ENCODE measurements at places on chromosomes 12 and 14. TPM values are rescaled to one million over a fixed set of nuclear protein-coding genes. Genes with fewer than 3 reads are reported as not detected.

DNA sequence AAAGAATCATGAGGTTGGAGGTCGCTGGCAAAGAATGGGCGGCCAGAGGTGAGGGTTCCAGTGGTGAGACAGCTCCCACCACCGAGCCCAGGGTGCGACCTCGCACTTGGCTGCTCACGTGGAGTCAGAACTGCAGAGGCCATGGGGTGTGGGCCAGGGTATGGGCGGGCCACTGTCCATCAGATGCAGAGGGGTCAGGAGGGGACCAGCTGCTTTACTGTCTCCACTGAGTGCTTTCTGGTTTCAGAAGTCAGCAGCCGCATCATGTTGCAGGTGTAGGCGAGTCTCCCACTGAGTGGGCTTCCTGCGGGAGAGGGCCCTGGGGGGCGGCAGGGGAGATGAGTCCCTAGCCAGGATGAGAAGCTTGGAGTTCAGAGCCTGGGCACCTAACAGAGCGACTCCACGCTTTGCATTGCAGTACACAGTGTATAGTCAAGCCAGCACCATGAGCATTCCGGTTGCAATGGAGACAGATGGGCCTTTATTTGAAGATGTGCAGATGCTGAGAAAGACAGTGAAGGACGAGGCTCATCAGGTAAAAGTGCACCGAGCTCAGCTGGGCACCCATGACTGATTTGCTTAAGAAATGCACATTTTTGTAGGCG, 46.9 kb upstream of the DYNC1H1 start:
- no peaks in the 10 kb centered on the region for H3K27me3 ChIP-seq
- no peak for DNase-seq
- H3K4me3 ChIP-seq: no peak overlapping the region
- H3K27ac ChIP-seq: no peak overlapping the region

- H3K27me3 ChIP-seq: peaks cover 3% of the 10 kb centered on the region
- H3K27ac ChIP-seq: no peak overlapping the region
- DNase-seq: no peak
These were observed 53.0 kb downstream of the NPAS3 start for GRCh38 chr14:32991691-32992090.

GRCh38 chr12:50248411-50248810, 34.9 kb downstream of the LIMA1 start:
- peaks cover 11% of the 10 kb centered on the region for H3K4me1 ChIP-seq
- no peak for DNase-seq
- H3K27me3 ChIP-seq: no peaks in the 10 kb centered on the region
- no peak overlapping the region for H3K4me3 ChIP-seq

GRCh38 chr14:29262979-29263378, 496.4 kb downstream of the FOXG1 start:
- H3K27ac ChIP-seq: no peak overlapping the region
- H3K4me1 ChIP-seq: no peaks in the 10 kb centered on the region
- no peaks in the 10 kb centered on the region for H3K27me3 ChIP-seq

SDSL gene
- not detected for total RNA-seq

- H3K36me3 ChIP-seq: no peaks in the 10 kb centered on the region
- no peak overlapping the region for H3K27ac ChIP-seq
- H3K27me3 ChIP-seq: peaks cover 12% of the 10 kb centered on the region
- H3K4me1 ChIP-seq: no peaks in the 10 kb centered on the region
- H3K4me3 ChIP-seq: no peak overlapping the region
- DNase-seq: no peak
These were observed 153.1 kb upstream of the RPH3A start for GRCh38 chr12:112638420-112638819.

FGF23 gene
- total RNA-seq: not detected

- H3K4me3 ChIP-seq: no peak overlapping the region
- no peaks in the 10 kb centered on the region for H3K27me3 ChIP-seq
- H3K27ac ChIP-seq: no peak overlapping the region
- H3K4me1 ChIP-seq: no peaks in the 10 kb centered on the region
- no peak for DNase-seq
These were observed 6.5 kb downstream of the OLR1 start for GRCh38 chr12:10165421-10165820.

GRCh38 chr12:50073712-50074111, 11.4 kb upstream of the SMARCD1 start:
- H3K27ac ChIP-seq: no peak overlapping the region
- no peak overlapping the region for H3K4me3 ChIP-seq
- H3K4me1 ChIP-seq: peaks cover 5% of the 10 kb centered on the region
- no peaks in the 10 kb centered on the region for H3K36me3 ChIP-seq

DNA sequence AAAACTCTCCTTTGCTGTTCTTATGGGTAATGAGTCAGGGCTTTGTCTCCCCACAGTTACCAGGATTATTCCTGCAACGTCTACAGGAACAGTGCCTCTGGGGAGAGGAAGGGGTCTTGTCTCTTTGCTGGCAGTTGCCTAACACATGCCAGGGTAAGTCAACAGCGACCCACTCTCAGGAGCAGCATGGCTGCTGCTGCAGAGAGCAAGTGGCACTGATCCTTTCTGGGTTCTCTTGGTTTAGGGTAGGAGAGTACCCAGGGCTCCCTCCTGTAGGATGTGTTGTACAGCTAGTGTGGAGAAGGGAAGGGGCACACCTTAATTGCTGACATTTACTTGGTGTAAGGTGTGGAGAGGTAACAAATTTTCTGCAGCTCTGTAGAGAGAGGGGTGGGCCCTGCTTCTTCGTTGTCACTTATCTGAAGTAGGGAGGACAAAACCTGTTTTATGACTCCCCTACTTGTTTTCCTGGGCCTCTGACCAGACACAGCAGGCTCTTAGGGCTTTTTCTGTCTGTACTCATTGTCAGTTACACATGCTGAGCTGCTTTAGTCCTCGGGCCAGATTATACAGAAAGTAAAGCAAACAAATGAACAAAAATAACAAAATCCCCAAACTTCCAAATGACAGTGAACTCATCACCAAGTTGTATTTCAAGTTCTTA, 168.2 kb downstream of the ACSS3 start:
- no peak overlapping the region for H3K27ac ChIP-seq
- no peak overlapping the region for H3K4me3 ChIP-seq
- H3K36me3 ChIP-seq: no peaks in the 10 kb centered on the region

- H3K36me3 ChIP-seq: peaks cover 18% of the 10 kb centered on the region
- H3K4me1 ChIP-seq: peaks cover 32% of the 10 kb centered on the region
- peak; percentile 92 for DNase-seq
- H3K27me3 ChIP-seq: no peaks in the 10 kb centered on the region
These were observed 34.7 kb upstream of the SLC2A3 start for GRCh38 chr12:7970475-7971252.

GRCh38 chr12:122081083-122081696, 2.6 kb downstream of the MLXIP start:
- peak overlapping the region; percentile 71 for H3K27ac ChIP-seq
- H3K27me3 ChIP-seq: no peaks in the 10 kb centered on the region
- H3K36me3 ChIP-seq: peaks cover 15% of the 10 kb centered on the region

GRCh38 chr14:91350483-91350812, 67.2 kb downstream of the CCDC88C start:
- H3K27me3 ChIP-seq: no peaks in the 10 kb centered on the region
- peak overlapping the region; percentile 95 for H3K27ac ChIP-seq
- peak overlapping the region; percentile 69 for H3K4me3 ChIP-seq
- H3K4me1 ChIP-seq: peaks cover 88% of the 10 kb centered on the region
- H3K36me3 ChIP-seq: peaks cover 4% of the 10 kb centered on the region

LRRC43 gene
- not detected for total RNA-seq

MANSC4 gene
- not detected for total RNA-seq

LRP1-AS gene
- total RNA-seq: not detected

DNA sequence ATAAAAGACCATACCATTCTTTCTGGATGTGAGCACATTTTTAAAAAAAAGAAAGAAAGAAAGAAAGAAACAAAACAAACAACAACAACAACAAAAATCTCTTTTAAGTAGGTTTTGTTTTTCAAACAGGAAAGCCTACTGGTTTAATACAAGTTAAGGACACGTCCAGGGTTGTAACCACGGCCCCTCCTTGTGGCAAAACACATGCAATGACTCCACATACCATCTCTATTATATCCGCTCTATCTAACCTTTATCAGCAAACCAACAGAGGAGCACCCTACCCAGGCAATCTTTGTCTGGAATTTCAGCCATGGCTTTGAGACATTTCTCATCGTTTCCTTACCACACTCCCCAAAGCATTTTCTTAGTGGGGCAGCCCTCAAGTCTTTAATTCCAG, 360.5 kb upstream of the TMPO start:
- no peaks in the 10 kb centered on the region for H3K36me3 ChIP-seq
- DNase-seq: no peak
- H3K27me3 ChIP-seq: peaks cover 4% of the 10 kb centered on the region
- no peaks in the 10 kb centered on the region for H3K4me1 ChIP-seq
- no peak overlapping the region for H3K27ac ChIP-seq
- no peak overlapping the region for H3K4me3 ChIP-seq

DNA sequence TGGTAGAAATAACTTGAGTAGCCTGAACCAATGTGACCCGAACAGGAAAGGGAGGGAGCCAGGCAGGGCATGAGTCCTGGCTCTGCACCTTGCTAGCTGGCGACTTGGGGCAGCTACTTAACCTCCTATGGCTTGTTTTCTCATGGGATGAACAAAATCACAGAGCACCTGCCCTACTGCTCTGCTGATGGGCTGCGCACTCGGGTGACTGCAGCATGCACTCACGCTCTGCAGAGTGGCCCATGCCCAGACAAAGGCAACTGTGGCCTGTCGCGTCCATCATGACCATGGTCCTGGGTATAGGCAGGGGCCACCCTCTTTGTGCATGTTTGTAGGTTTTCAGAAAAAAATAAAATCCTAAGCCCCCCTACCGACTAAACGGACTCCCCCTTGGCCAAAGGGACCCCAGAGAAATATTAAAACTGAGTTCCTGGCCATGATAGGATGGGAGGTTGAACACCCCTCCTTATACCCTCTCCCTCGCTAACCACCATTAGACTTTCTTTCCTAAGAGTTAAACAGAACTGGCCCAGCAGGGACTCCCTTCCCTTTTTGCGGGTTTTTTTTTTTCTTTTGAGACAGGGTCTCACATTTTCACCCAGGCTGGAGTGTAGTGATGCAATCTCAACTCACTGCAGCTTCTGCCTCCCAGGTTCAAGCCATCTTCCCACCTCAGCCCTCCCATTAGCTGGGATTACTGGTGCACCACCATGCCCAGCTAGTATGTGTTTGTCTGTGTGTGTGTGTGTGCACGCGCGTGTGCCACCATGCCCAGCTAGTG, 32.5 kb downstream of the VWF start:
- H3K4me1 ChIP-seq: peaks cover 5% of the 10 kb centered on the region
- no peaks in the 10 kb centered on the region for H3K27me3 ChIP-seq
- no peaks in the 10 kb centered on the region for H3K36me3 ChIP-seq
- no peak overlapping the region for H3K27ac ChIP-seq
- H3K4me3 ChIP-seq: no peak overlapping the region

GRCh38 chr12:22048351-22049041, 2.5 kb downstream of the CMAS start:
- H3K4me1 ChIP-seq: peaks cover 34% of the 10 kb centered on the region
- DNase-seq: no peak
- H3K27ac ChIP-seq: no peak overlapping the region
- H3K27me3 ChIP-seq: no peaks in the 10 kb centered on the region
- H3K36me3 ChIP-seq: peaks cover 11% of the 10 kb centered on the region

- no peak overlapping the region for H3K4me3 ChIP-seq
- no peaks in the 10 kb centered on the region for H3K36me3 ChIP-seq
These were observed 18.5 kb upstream of the PCNX1 start for GRCh38 chr14:70888681-70889175.

DNA sequence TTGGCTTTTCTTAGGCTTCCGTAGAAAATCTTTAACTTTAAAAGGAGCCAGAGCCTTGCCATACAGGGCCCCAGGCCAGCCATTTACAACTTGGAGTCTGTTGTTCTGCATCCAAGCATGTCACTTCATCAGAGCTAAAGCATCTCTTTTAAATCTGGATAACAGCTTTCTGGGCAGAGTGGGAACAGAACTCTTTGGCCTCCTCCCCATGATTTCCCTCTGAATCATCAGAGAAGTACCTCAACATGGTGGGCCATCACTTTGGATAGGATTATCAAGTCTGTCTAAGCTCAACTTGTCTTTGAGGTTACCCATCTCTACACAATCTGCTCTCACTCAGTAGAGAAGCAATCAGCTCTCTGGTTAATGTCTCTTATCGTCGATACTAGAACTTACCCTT, 170.9 kb downstream of the SLC6A15 start:
- no peak for DNase-seq
- H3K4me3 ChIP-seq: no peak overlapping the region
- H3K27me3 ChIP-seq: no peaks in the 10 kb centered on the region
- no peaks in the 10 kb centered on the region for H3K36me3 ChIP-seq

GRCh38 chr12:120534203-120534702, at the start of gene RNF10:
RNF10 (plus strand) TSS chr12:120534356; CDS start chr12:120534812, 456 bp downstream.
- peaks cover 21% of the 10 kb centered on the region for H3K36me3 ChIP-seq
- peak; percentile 78 for DNase-seq
- H3K4me1 ChIP-seq: peaks cover 47% of the 10 kb centered on the region
- no peaks in the 10 kb centered on the region for H3K27me3 ChIP-seq
- H3K4me3 ChIP-seq: peak within 1 kb of the TSS; percentile 92
- H3K27ac ChIP-seq: peak within 1 kb of the TSS; percentile 94

FUT8 gene
- 34.6 TPM for total RNA-seq

GRCh38 chr12:110581931-110582275, 1.2 kb downstream of the PPTC7 start:
- H3K27me3 ChIP-seq: no peaks in the 10 kb centered on the region
- peaks cover 18% of the 10 kb centered on the region for H3K36me3 ChIP-seq
- H3K4me3 ChIP-seq: peak overlapping the region; percentile 90
- H3K27ac ChIP-seq: peak overlapping the region; percentile 98
- DNase-seq: no peak

DNA sequence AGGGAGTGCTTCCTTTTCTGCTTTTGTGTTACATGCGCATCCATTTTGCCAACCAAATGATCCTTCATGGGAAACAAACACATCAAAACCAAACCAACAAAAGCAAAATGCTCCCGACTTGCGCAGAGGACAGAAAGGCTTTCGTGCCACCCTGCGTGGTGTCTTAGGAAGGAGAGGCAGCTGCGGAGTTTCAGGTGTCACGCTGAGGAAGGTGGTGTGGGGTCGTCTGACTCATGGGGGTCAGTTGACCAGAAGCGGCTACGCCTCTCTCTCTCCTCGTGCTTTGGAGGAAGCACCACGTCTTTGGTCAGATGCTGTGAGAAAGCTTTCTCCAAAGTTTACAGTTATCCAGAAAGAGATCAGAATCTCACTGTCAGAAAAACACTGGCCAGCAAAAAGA, 7.9 kb downstream of the EMP1 start:
- peaks cover 4% of the 10 kb centered on the region for H3K27me3 ChIP-seq
- no peak overlapping the region for H3K27ac ChIP-seq
- H3K4me3 ChIP-seq: no peak overlapping the region
- peaks cover 14% of the 10 kb centered on the region for H3K4me1 ChIP-seq
- H3K36me3 ChIP-seq: no peaks in the 10 kb centered on the region
- no peak for DNase-seq

C12orf54 gene
- total RNA-seq: not detected

PTPRO gene
- total RNA-seq: 0.17 TPM

DNA sequence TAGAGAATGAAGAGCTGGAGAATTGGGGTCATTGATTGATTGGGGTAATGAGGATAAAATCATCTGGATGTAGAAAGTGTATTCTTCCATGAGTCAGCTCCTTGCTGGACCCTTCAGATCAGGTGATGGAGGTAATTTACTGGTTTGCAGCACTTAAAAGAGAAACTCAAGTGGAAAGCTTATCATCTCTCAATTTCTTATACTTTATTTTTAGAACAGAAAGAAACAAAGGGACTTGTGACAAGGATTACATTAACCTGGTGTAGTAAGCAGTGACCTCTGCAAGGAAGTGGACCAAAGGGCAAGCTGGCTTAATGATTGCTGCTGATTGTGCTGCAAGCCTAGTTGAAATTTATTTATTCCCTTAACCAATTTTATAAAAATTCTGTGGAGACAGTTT, 405.0 kb downstream of the TRHDE start:
- no peaks in the 10 kb centered on the region for H3K36me3 ChIP-seq
- DNase-seq: no peak
- no peaks in the 10 kb centered on the region for H3K4me1 ChIP-seq
- no peaks in the 10 kb centered on the region for H3K27me3 ChIP-seq
- no peak overlapping the region for H3K4me3 ChIP-seq

GRCh38 chr14:22531451-22532344, 57.3 kb downstream of the DAD1 start:
- peaks cover 93% of the 10 kb centered on the region for H3K36me3 ChIP-seq
- H3K27ac ChIP-seq: peak overlapping the region; percentile 98
- DNase-seq: peak; percentile 65
- H3K4me3 ChIP-seq: peak overlapping the region; percentile 77
- H3K4me1 ChIP-seq: peaks cover 82% of the 10 kb centered on the region

Data from activated naive CD4-positive, alpha-beta T cell treated with anti-CD3 and anti-CD28 coated beads for 36 hours (primary cell).